RKO (cell line): ENCODE measurements at places on chromosomes 2 and 18.
A peak's percentile ranks its signal among the peaks of the same experiment; 100 is the strongest.

DNA sequence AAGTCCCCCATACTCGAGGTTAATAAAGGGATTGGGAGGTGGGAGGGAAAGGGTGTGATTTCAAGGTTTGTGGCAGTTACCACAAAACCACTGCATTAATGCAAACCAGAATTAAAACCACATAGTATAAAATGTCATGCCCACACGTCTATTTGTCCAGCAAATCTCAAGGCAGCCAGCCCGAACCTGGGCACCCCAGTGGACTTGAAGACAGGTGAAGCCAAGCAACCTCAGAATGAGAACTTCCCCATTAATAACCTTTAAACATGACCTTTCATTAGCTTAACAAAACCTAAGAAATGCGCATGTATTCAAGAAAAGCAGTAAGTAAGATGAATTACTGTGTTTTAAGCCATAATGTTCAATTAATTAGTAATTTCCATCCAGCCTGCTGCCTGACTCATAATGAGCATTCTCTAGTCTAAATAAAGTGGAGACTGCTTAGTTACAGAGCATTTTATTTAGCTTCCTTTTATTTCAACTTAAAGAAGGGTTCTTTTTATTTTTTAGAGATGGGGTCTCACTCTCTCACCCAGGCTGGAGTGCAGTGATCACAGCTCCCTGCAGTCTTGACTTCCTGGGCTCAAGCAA, 229.6 kb downstream of the FAM210A start:
- no peak for DNase-seq

DNA sequence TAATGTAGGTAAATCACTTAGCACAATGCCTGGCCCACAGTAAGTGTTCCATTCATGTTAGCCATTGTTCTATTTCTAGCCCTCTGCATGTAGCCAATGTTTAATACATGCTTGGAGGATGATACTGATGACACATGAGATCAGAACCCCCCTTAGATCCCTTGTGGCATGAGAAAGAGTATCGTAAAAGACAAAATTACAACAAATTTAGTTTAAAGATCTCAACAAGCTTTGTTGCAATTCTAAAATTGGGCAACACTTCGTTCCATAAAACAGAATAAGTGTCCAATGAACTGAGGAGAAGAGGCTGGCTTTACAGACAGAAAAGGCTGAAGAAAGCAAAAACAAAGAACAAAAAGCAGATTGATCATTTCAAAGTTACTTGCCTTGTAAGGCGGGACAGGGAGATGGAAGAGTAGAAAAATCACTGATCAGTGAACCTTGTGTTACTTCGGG, 148.7 kb upstream of the SLC1A4 start:
- DNase-seq, result no peak

DNA sequence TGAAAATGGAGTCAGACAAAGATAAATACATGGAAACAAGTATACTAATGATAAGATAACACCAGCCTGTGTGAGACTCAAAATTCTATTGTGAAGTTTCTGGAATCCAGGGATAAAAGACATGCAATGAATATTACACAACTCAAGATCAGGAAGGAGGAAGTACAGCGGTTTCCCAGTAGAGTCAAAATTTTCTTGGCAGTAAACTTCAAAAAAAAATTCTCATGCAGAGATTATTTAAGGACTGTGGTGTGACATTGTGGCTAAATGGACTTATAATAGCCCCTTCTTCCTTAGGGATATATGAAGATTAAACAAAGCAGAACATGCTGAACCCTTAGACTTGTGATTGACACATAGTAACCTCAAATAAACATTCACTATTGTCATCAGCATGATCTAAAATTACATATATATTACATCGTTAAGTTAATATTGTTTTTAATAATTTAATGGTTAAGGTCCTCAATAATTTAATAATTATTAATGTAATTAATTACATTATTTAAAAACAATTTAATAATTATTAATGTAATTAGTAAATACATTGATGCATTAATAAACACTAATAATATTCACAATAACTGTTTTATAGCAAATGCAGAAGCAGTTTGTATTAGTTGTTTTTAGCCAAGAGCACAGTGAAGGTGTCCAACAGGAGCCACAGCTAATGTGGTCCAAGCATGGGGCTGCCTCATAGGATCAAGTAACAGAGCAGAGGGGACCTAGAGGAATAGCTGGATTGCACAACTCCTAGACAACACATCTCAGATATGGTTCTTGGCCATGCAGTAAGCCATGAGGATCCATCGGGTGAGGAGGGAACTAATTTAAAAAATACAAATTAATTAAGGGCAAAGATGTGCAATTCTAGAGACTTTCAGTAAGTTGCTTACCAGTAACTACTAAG, 77.3 kb downstream of the POLE4 start:
- DNase-seq, result no peak

- DNase-seq, result no peak
These were observed 42.4 kb upstream of the IGFBP2 start for GRCh38 chr2:216590780-216591179.

- DNase-seq, result peak; percentile 50
These were observed 61.4 kb downstream of the TGOLN2 start for GRCh38 chr2:85266146-85267041.

- peak; percentile 94 for DNase-seq
These were observed at the start of gene SEH1L for GRCh38 chr18:12947285-12948049. TSS of gene SEH1L (plus strand) at chr18:12948011. CDS start at chr18:12948122, 111 bp downstream.

DNA sequence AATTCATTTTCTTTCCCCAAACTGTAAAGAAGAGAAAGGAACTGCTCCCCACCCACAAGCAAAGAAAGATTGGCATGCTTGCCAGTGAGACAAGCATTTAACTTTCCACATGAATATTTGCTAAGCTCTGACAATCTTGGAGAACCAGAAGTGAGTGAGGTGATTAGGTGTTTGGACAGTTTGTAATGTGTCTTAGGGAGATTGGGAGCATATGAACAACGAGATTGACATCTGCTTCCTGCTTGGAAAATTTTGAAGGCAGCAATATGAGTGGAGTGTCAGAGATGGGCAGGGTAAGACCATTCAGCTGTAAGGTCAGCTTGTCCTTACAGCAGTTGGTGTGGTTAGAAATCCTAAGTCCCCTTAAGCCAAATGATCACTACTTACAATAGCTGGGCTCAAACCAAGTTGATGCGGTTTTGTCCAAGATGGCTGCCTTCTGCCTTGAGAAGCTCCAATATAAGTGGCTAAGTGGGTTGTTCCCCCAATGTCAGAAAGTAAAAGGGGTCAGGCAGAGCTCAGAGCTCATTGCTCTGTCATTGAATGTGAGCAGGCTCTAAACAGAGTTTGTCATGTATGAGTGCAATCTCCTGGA, 36.0 kb upstream of the GALNT5 start:
- DNase-seq, result no peak

DNA sequence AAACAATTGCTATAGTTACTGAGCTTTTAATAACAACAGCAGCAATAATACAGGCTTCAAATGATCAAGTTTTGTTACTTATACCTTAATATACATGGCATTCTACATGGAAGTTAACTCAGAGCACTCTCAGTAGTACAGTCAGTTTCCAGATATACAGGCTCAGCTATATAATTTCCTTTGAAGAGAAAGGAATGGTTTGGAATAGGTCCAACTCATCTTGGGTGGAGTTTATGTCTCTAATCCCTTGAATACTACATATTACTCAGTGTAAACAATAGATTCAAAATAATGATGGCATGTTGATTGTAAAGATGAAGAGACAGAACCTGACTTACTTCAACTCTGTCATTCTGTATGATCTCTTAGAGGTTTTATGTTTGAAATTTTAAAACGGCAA, 174.9 kb downstream of the EPHA4 start:
- DNase-seq, result no peak

DNA sequence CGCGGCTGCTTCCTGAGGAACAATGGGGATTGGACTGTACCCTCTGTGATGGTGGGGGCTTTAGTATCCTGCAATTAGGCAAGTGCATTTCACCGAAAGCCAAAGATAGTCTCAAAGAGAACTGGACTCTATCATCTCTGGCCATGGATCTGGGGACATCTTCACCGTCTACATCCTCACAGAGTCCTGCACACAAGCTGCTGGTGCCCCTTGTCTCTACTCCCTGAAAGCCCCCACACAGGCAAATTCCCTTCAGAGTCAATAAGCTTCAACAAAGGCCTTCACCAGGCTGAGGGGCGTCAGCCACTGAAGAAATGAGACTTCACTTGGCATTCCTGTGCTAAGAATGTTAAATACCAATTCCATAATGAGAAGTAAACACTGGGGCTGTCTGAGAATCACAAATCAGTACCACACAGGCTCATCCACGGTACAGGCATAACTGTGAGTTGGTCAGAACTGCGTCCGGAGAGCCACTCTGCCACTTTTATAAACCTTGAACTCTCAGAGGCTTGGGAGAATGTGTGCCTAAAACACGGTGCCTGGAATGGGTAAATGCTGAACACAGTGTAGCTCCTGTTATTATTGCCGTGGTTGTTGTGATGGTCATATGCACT, 432.7 kb downstream of the ZNF521 start:
- DNase-seq, result no peak

DNA sequence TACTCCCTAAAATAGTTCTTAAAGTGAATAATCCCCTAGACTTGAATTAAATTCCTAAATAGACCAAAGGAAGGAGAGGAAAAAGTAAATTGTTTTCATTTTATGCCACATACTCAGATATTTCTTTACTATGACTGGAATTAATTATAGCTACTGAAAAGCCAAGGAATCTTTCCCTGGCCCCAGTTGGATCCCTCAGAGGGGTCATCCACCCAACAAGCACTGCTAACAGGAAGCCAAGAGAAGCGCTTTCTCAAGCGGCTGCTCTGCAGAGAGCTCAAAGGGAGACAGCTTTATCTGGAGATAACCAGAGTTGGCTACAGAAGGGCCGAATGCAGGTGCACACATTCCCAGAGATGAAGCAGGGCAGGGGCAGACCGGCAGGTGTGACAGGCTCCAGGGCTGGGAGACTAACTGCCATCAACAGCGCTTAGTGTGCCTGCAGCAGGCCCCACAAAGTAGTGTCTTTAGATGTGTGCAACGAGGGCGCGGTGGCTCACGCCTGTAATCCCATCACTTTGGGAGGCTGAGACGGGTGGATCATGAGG, 51.1 kb downstream of the POLR1A start:
- DNase-seq, result no peak

DNA sequence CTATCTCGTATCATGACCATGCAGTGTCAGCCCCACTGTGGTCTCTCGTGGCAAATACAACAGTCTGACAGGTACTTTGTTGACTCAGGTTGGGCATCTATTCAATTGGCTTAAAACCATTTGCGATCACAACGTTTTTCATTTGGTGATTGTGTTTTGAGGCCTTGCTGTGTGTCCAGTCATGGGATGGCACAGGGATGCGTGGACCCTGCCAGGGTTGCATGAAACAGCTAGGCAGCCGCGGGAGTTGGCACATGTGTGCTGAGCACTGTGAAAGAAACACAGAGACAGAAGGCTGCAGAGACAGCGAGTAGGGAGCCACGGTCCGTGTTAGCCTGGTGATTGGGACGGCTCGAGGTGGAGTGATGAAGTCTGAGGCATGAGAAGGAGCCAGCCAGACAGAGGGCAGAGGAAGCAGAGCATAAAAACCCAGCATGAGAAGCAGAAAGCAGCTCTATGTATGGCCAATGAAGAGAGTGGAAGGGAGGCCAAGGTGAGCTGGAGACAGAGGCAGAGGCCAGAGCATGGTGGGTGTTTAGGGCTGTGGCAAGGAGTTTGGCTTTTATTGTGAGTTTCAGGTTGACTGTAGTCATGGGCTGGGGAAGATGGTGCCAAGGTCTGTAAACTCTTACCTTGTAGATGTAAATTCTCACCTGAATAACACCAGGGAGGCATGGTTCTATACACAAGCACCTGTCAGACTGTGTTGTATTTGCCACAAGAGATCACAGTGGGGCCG, 31.8 kb upstream of the IL1R1 start:
- DNase-seq, result no peak

- peak; percentile 31 for DNase-seq
These were observed 2.2 kb downstream of the PLEKHA3 start for GRCh38 chr2:178482437-178482836.

GRCh38 chr2:12057436-12058166, 311.2 kb downstream of the LPIN1 start:
- no peak for DNase-seq

DNA sequence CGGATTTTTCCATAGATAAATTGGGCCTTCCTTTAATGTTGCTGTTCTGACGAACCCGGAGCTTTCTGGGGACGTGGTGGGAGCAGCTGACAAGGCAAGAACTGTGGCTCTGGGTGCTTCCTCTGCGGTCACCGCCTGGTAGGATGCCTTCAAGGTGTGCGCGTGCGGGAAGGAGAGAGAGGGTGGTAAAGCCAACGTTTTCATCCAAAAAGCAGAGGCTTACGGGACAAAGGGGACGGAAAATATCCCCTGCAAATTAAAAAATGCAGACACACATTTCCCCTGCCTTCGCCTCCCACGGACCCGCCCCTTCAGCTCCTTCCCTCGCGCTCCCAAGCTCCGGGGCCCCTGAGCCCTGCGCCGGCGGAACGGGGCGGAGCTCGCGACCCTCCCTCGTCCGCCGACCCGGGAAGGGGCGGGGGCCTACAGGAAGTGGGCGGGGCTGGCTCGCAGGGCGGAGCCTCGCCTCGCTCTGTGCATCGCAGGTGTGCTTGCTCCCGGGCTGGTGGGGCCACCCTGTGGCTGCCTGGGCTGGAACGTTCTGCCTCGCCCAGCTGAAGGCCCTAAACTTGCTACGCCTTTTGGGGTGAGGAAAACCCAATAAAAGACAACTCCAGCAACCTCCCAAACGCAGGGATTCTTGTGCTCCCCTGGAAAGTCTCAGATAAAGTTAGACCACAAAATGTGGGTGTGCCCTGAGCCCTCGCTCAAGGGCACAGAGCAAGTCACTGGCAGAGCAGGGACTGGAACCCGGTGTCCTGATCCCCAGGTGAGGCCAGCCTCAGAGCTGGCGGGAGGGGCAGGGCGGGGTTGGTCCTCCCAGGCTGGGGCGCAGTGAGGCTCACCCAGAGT, 25.4 kb upstream of the SLC66A3 start:
- no peak for DNase-seq

GRCh38 chr2:113219889-113220641, 46.3 kb downstream of the PSD4 start:
- DNase-seq, result no peak

DNA sequence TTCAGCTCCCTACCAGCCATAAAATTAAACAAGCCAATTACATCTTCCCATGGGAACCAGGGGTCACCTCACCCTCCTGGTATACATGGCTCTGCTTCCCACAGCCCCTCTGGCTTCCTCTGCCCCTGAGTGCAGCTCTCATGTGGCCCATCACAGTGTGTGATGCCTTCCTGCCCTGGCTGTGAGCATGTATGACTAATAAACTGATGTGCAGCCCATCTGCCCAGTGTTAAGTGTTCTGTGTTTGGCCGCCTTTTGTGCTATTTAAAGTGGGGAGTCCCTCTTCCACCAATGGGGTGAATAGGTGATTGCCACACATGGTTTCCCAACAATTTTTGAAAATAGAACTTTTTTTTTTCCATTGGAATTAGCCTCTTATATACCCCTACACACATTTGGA, 87.7 kb upstream of the PIEZO2 start:
- DNase-seq, result no peak

- no peak for DNase-seq
These were observed 59.6 kb downstream of the HPCAL1 start for GRCh38 chr2:10362096-10362897.
